ENCODE measurements at places on chromosomes 16 and 17.

GRCh38 chr16:17358355-17358754 is 112.4 kb downstream of the XYLT1 start:
- DNase-seq, result no peak

DNA sequence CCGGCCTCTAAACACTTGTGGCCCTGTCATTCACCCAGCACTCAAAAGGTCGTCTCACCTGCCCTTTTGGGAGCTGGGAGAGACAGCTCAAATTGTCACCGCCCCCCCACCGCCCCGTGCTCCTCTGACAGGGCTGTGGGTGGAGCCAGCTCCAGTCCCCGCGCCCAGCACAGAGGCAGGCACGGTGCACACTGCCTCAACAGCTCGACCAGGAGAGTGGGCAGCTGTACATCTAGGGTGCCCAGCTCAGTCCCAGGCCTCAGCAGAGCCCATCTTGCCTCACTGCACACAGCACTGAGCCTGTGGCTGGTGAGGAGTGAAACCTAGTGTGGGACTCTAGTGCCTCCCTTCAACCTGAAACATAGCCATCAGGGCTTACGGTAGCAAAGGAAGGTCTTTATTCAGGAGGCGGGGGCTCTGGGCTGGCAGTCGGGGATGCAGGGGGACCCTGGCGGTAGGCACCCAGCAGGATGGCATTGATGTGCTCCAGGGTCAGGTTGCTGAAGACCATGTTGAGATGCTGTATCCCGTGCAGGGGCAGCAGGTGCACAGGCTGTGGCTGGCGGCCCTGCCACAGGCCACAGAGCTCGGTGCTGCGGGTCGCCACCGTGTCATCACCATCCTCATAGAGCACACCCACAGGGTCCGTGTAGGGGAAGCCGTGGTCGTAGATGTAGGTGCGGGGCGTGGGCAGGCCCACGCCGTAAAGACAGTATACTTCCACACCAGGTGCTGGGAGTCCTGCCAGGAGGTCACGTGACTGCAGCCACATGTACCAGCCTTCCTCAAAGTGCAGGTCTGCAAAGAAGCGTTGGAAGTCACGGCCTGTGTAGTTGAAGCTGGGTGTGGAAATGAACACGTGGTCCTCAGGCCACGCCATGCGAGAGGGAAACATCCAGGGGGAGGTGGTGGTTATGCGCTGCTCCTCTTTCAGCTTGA is 3.1 kb upstream of the PSMB10 start:
- no peak for DNase-seq

DNA sequence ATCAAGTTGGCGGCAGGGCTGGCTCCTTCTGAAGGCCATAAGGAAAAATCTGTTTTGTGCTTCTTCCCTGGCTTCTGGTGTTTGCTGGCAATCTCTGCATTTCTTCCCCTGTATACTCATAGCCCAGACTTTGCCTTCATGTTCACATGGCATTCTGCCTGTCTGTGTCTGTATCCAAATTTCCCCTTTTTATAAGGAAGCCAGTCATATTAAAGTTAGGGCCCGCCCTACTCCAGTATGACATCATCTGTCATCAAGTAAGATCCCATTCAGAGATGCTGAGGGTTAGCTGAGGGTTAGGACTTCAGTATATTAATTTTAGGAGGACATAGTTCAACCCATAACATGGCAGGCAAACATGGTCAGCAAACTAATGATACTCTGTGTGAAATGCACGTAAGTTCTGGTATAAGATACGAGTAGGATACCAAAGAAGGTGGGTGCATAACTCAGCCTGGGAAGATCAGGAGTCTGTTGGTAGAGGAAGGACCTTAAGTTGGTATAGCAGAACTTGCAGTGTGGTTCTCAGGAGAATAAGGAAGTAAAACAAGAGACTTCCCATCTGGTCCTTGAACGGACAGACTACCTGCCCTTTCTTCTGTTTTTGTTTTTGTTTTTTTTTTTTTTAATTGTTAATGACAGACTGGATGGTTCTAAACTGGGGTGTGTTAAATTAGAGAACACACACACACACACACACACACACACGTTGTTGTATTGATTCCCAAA is 13.9 kb downstream of the MAP2K6 start:
- no peak for DNase-seq

GRCh38 chr16:2839650-2840450 is 9.7 kb downstream of the ZG16B start:
- DNase-seq, result no peak

- peak; percentile 78 for DNase-seq
Observed at GRCh38 chr17:28405632-28406472, at the start of gene SLC46A1. SLC46A1 (minus strand) TSS chr17:28406212; CDS start chr17:28406114, 98 bp downstream.

DNA sequence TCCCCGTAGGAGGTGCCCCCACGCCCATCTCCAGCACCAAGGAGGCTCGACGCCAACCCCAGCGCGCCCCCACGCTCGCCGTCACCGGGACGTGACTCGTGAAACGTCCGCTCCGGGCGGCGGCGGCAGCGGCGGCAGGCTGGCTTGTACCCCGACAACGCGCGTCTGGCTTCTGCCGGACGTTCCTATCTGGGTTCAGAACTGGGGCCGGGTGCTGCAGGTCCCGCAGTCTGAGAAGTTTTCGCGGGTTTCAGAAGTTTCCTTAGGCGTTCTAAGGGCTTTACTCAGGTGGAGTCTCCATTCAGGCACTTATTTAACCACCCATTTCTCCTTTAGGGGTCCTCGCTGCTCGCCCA is 672 bp upstream of the ALKBH5 start:
- no peak for DNase-seq

DNA sequence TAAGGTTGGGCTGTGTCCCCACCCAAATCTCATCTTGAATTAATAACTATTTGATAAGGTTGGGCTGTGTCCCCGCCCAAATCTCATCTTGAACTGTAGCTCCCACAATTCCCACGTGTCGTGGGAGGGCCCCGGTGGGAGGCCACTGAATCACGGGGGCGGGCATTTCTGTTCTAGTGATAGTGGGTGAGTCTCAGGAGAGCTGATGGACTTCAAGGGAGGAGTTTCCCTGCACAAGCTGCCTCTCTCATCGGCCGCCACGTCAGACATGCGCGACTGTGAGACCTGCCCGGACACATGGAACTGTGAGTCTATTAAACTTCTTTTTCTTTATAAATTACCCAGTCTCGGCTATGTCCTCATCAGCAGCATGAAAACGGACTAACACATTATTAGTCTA is 44.9 kb upstream of the METRNL start:
- DNase-seq, result no peak

GRCh38 chr16:82111944-82112343 is 58.1 kb downstream of the MPHOSPH6 start:
- DNase-seq, result no peak

All from mesendoderm (in vitro differentiated cells).